ENCODE measurements at places on chromosomes 5 and 9. TPM values are rescaled to one million over a fixed set of nuclear protein-coding genes. Genes with fewer than 3 reads are reported as not detected.

FOXI1 gene
- polyA plus RNA-seq: not detected

ZNF354C gene
- 0.97 TPM for polyA plus RNA-seq

NMUR2 gene
- not detected for polyA plus RNA-seq

FAM153A gene
- polyA plus RNA-seq: 1.2 TPM

CCNB1 gene
- polyA plus RNA-seq: 4.7 TPM

AJM1 gene
- 0.04 TPM for polyA plus RNA-seq

SLC1A1 gene
- not detected for polyA plus RNA-seq

N4BP3 gene
- polyA plus RNA-seq: 1.1 TPM

AFAP1L1 gene
- polyA plus RNA-seq: 1.1 TPM

SURF6 gene
- polyA plus RNA-seq: 9.8 TPM

MEF2C gene
- polyA plus RNA-seq: 0.77 TPM

C5orf52 gene
- polyA plus RNA-seq: not detected

DOCK8 gene
- polyA plus RNA-seq: 84.6 TPM

RELL2 gene
- polyA plus RNA-seq: 1.8 TPM

PDLIM4 gene
- not detected for polyA plus RNA-seq

ANKRD31 gene
- 0.37 TPM for polyA plus RNA-seq

FAF2 gene
- polyA plus RNA-seq: 15.3 TPM

GDF9 gene
- polyA plus RNA-seq: 0.53 TPM

ROPN1L gene
- 1.4 TPM for polyA plus RNA-seq

PTGR1 gene
- polyA plus RNA-seq: 0.21 TPM

GPR150 gene
- polyA plus RNA-seq: 3.3 TPM

PCDHAC2 gene
- not detected for polyA plus RNA-seq

WDR70 gene
- polyA plus RNA-seq: 17.7 TPM

PCDHGA3 gene
- polyA plus RNA-seq: not detected

LTC4S gene
- 0.97 TPM for polyA plus RNA-seq

CATSPER3 gene
- 0.45 TPM for polyA plus RNA-seq

HACD4 gene
- polyA plus RNA-seq: 7.9 TPM

SLCO6A1 gene
- polyA plus RNA-seq: not detected

SPINK4 gene
- not detected for polyA plus RNA-seq

SHB gene
- polyA plus RNA-seq: 0.22 TPM

SEMA5A gene
- polyA plus RNA-seq: 0.25 TPM

MARVELD2 gene
- 1.1 TPM for polyA plus RNA-seq

Data from naive thymus-derived CD4-positive, alpha-beta T cell (primary cell).